Brain (organoid and tissue), 16 donors: ENCODE measurements at places on chromosomes 7 and 10. TPM values are rescaled to one million over a fixed set of nuclear protein-coding genes. Genes with fewer than 3 reads are reported as not detected.
A peak's percentile ranks its signal among the peaks of the same experiment; 100 is the strongest.

The COL13A1 gene
- 0.46 TPM for polyA plus RNA-seq

The CDK5 gene
- polyA plus RNA-seq: 45.3 TPM

The SLC39A12 gene
- 12.8 TPM for polyA plus RNA-seq

The PLXNA4 gene
- polyA plus RNA-seq: 3.6 TPM

The CRCP gene
- polyA plus RNA-seq: 41.2 TPM

DNA sequence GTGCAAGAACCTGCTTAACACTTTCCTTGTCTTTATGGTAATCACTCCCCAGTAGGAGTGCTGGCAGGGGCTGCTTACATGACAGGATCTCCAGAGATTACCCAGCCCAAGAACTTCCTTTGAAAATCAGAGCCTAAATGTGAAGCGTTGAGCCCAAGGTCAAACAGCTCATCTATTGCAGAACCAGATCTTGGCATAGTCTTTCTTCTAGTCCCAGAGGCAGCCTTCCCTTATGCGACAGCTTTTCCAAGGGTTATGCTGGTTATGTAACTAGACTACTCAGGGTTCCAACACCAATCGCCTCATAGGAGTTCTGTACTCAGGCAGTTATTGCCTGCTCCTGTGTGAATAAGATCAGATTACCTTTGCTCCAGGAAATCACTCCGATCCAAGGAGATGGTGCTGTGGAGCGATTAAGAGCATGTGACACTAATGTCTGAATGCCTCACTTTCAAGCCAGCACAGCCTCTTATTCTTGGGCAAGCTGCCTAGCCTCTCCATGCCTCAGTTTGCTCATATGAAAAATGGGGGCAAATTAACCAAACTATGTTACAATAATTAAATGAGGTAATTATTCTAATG is 8.4 kb upstream of the LGI1 start:
- DNase-seq: peak; percentile 4

GRCh38 chr7:130922206-130923112 is 188.5 kb upstream of the KLF14 start:
- no peak for DNase-seq

DNA sequence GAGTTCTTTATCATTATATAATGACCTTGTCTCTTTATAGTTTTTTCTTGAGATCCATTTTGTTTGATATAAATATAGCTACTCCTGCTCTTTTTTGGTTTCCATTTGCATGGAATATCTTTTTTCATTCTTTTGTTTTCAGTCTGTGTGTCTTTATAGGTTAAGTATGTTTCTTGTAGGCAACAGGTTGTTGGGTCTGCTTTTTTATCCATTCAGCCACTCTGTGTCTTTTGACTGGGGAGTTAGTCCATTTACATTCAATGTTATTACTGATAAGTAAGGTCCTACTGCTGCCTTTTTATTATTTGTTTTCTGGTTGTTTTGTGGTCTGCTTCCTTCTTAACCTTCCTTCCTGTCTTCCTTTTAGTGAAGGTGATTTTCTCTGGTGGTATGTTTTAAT is 21.1 kb downstream of the GALNT11 start:
- no peak for DNase-seq

The SPRN gene
- polyA plus RNA-seq: 9.2 TPM

GRCh38 chr10:22321156-22321923 is 441 bp downstream of the BMI1 start:
- DNase-seq: peak; percentile 82

GRCh38 chr7:22810843-22811242 is 11.8 kb downstream of the TOMM7 start:
- no peak for DNase-seq

GRCh38 chr7:33422825-33423645 is 293.7 kb downstream of the BBS9 start:
- no peak for DNase-seq

The OR6V1 gene
- polyA plus RNA-seq: not detected

The CDNF gene
- 2.4 TPM for polyA plus RNA-seq

DNA sequence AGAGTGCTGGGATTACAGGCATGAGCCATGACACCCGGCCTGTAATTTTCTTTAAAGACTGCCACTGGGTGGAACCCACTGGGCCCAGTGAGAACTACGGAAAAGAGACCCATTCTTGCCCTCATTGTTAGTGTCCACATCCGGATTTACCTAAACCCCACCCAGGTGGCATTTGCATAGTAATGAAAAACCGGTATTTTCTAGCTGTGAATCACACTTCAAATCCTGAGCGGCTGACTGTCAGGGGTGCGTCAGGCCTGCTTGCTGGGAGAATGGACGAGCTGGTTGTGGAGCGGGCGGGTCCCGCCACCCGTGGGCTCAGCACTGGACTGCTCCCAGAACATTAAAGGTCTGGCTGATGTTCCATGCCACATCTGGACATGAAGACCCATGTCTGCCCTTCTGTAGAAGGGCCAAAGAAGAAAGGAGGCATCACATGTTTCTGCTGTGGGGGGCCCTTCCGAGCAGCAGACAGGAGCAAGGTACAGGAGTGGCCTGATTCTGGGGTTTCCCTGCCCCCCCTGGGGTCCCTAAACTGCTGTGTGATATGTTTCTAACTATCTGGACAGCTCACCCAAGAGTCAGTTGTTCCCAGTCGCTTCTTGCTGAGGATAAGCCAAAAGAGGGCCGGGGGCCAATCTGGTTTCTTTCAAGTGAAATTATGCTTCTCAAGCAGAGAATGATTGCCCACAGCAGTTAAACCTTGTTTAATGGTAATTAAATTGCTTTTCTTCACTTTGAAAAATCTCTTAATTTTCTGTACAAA is 46.4 kb downstream of the KIAA1217 start:
- DNase-seq: no peak

GRCh38 chr7:1236831-1237701 is 4.4 kb downstream of the UNCX start:
- DNase-seq: no peak

DNA sequence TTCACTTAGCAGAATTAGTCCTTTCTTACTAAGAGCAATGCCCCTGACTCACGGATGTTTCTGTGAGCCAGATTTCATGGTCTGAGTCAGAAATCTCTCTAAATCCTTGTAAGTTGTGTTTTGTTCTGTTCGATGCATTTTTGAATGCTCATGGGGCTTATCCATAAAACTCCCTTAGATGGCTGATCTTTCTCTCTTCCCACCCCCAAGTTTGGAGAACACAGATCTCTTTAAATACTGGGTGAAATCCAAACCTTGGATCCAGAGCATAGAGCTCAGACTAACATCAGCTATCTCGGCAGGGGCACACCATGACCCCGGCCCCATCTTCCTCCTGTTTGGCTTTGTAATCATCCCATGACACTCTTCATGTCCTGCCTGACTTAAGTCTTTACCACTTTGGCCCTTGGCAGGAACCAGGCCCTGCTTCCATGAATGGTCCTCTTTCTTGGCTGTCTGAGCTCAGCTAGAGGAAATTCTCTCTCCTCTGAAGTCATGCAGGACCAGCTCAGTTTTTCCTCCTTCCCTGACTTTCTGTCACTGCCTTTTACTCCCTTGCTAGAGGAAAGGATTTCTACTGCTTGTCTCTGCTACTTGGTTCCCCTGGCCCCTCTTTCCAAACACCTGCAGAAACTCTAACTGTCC is 120.4 kb upstream of the RAB11FIP2 start:
- no peak for DNase-seq

The PNLIPRP2 gene
- not detected for polyA plus RNA-seq

DNA sequence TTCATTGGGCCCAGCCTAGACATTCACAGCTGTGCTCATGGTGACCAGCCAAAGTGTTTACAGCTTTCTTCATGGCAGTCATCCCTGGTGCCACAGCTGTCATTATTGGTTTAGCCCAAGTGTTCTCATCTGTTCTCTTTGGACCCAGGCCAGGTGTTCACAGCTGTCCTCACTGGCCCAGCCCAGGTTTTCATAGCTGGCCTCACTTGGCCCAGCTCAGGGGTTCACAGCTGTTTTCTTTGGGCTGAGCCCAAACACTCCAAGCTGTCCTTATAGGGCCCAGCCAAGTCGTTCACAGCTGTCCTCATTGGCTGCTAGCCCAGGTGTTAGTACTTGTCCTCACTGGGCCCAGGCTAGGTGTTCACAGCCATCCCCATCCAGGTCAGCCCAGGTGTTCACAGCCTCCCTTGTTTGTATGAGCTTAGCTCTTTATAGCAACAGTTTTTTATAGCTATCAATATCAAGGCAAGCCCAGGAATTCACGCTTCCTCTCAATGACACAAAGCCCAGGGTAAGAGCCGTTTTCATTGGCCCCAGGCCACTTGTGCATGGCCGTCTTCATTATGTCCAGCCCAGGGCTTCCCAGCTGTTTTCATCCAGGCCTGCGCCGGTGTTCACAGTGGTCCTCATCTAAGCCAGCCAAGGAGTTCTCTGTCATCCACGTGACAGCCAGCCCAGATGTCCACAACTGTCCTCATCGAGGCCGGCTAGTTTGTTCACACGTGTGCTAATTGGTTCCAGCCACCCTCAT is 11.6 kb downstream of the FRG2B start:
- no peak for DNase-seq

DNA sequence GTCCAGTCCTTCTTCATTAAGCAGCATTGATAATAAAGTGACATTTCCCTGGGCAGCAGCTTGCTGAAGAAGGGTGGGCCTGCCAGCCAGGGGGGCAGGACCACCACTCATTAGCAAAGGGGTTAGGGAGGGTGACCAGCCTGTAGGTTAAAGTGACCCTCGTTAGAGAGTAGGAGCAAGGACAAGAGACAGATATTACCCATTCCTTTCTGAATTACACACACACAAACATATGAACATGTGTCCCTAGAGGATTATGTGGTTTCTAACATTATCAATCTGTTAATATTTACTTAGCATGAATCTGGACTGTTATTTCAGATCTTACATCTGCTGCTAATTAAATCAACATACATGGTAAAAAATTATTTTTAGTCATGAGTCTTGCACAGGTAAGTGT is 88.9 kb downstream of the CTTNBP2 start:
- no peak for DNase-seq

DNA sequence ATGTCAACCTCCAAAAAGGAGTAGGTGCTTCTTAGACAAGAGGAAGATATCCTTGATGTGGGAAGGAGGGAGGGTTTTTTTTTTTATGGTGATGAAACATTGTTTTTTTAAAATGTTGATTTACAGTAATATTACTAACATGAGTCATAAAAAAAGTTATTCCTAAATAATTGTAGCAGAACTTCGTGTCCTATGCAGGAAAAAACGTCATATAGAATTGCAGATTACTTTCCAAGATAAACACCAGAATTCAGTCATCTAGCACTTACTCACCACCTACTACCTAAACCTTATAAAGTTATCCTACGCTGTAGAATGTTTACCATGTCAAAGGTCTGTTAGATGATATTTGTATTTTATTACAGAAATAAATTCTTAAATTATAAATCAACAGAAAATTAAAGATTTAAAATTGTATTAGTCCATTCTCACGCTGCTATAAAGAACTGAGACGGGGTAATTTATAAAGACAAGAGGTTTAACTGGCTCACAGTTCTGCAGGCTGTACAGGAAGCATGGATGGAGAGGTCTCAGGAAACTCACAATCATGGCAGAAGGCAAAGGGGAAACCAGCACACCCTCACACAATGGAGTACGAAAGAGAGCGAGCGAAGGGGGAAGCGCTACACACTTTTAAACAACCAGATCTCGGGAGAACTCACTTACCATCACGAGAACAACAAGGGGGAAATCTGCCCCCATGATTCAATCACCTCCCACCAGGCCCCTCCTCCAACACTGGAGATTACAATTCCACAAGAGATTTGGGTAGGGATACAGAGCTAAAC is 105.2 kb upstream of the NEBL start:
- no peak for DNase-seq

The AOAH gene
- 2.6 TPM for polyA plus RNA-seq

The OR2A5 gene
- not detected for polyA plus RNA-seq

DNA sequence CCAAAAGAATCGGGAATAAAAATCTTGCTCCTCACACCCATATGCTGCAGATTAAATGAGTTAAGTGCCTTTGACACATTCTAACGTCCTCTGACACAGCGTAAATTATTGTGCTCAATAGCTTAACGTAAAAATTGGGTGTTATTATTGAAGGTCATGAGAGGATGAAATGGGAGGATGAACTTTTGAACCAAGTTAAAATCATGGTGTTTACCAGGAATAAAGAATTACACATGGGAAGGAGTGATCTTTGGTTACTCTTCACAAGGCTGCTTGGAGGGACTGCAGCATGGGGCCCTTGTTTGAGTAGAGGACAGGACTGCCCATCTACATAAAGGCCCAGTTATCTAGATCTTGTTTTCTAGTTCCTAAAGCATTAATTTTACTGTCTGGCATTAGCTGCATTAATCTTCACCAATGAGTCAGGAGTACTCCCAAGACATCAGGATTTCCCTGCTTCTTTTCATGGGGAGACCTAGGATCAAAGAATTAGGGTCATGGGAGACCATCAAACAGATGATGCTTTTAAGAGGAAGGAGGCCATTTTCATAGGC is 84.9 kb upstream of the PRR15 start:
- no peak for DNase-seq

The ADAMTS14 gene
- 1.7 TPM for polyA plus RNA-seq

DNA sequence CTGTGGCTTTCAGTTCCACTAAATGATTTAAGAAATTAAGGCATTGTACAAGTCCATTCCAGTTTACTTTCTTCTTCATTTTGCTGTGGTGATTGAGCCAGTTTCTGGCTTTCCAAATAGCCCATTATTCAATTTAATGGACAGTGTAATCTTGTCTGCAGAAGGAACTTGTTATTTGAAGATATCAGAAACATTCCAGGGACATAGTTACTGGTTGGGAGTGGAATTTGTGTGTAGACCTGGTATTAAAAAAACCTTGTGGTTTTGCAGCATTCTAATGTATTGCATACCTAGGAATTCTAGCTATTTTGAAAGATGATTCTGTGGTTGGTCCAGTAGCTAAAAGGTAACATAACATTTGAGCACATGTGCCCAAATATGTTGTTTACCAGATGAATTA is 72.2 kb downstream of the MCU start:
- DNase-seq: no peak

The LRRD1 gene
- polyA plus RNA-seq: not detected

DNA sequence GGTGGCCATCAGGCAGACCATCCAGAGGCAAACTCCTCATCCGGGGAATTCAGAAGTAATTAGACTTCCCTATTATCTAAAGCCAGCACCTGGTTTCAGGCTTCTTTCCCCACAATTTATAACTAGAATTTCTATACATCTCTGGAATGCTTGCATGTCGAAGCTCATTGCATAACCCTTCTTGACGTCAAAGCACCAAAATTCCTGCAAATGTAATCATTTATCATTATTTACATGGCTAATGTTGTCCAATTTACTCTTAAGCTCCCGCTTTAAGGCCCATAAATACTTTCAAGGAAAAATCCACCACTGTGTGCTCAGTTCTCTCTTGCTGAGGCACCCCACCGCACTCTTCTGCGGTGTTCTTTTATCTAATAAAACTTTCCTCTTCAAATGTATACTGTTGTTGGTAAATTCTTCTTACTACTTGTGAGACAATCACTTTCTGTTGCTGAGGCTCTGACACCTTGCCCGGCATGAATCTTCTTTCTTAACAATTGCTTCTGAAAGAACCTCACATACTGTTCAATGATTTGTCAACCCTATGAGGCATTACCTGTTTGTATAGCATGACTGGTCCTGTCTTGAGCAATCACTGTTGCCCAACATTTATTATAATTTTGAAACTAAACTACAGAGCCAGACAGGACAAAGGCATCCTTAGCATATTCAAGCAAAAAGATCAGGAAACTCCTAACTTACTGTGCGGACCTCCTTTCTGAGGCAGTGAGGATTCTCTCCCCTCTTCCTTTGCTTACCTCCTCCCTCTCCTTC is 17.4 kb upstream of the GPR141 start:
- DNase-seq: no peak
